ENCODE measurements at places on chromosomes 12 and 14.

DNA sequence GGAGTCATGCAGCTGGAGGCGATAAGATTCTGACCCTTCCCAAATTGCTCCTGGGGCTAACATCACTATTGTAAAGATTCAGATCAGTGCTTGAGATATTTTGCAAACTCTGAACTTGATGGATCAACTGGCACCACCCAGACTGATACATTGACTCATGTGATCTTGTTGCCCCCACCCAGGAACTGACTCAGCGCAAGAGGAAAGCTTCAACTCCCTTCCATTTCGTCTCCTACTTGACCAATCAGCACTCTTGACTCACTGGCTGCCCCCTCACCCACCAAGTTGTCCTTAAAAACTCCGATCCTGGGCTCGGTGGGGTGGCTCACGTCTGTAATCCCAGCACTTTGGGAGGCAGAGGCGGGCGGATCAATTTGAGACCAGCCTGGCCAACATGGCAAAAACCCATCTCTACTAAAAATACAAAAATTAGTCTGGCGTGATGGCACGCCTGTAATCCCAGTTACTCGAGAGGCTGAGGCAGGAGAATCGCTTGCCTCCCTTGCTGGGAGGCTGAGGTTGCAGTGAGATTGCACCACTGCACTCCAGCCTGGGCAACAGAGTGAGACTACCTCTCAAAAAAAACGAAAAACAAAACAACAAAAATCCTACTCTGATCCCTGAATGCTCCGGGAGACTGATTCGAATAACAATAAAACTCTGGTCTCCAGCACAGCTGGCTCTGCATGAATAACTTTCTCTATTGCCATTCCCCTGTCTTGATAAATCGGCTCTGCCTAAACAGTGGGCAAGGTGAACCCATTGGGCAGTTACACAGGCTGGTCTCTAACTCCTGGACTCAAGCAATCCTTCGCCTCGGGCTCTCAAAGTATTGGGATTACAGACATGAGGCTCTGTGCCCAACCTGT is 9.8 kb upstream of the ARF6 start:
- no peak for DNase-seq

GRCh38 chr12:5047094-5047493 is 3.4 kb downstream of the KCNA5 start:
- no peak for DNase-seq

DNA sequence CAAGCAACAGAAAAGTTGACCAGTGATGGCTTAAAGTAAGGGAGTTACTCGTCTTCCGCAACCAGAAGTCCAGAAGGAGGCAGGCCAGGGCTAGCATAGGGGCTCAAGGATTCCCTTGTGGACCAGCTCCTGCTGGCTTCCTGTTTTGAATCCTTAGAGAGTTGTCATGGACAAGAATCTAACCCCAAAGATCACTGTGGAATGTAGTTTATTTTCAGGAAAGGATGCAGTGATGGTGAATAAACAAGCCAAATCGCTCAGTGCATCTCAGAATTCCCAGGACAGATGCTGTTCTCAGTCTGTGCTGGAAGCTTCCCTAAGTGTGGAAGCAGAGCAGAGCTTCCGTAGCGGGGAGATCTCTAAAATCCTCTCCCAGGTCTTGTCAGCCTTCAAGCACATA is 311.3 kb downstream of the C12orf75 start:
- DNase-seq, result no peak

DNA sequence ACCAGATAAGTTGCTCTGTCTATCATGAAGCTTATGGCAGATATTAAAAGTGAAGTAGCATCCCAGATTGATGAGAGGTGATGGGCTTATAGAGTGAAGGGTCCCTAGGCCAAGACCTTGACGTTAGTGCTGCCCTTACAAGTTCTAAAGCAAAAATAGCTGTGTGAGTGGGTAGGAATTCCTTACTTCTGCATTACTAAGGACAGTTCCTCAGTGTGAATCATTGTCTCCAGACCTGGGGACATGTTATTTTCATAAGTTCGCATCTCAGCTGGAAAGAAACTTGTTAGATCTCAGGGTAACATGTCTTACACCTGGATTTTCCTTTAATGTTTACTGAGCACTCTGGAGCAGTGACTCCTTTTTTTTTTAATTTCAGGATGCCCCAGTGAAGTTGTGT is 28.7 kb downstream of the MAPKAPK5 start:
- DNase-seq, result no peak

DNA sequence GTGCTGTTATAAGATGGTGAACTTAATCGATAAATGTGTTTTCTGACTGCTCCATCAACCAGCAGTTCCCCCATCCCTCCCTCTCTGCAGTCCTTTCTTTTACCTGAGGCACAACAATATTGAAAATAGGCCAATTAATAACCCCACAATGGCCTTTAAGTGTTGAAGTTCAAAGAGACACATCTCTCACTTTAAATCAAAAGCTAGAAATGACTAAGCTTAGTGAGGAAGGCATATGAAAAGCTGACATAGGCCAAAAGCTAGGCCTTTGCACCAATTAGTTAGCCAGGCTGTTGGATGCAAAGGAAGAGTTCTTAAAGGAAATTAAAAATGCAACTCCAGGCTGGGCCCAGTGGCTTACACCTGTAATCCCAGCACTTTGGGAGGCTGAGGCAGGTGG is 43.7 kb downstream of the SAV1 start:
- no peak for DNase-seq

GRCh38 chr12:116964054-116965050 is 53.6 kb downstream of the FBXW8 start:
- DNase-seq, result no peak

DNA sequence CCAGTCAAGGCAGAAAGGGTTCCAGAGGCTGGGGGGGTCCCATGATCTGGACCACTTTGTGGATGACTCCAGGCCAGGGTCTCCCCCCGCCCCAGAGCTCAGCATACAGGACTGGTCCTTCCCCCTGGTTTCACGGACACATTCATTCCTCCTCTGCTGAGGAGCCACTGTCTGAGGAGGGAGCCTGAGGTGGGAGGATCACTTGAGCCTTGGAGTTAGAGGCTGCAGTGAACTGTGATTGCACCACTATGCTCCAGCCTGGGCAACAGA is 6.8 kb downstream of the TESC start:
- DNase-seq, result no peak

GRCh38 chr12:127677537-127678131 is 589.3 kb upstream of the TMEM132C start:
- peak; percentile 8 for DNase-seq

- no peak for DNase-seq
Observed at GRCh38 chr12:99767809-99768208, 120.3 kb downstream of the GARIN6 start.

DNA sequence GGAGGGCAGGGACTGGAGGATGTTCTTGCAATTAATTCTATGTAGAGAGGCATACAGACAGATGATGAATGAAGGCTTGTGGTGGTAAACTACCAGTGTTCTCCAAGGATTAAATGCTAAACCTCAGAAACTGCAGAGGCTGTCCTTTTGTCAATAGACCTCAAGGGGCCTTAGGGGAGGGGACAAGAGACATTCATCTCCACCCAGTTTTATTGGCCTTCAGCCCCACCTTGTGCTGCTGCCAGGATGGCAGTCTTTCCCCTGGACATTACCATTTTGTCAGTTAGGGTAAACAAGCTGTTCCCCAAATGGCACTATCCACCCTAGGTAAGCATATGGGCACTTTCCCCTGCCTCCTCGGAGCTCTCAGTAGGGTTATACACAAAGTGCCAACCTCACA is 4.9 kb upstream of the SMAGP start:
- DNase-seq, result no peak

- no peak for DNase-seq
Observed at GRCh38 chr12:26496170-26496569, 300.8 kb downstream of the SSPN start.

- DNase-seq, result no peak
Observed at GRCh38 chr12:61916831-61917230, 343.4 kb upstream of the USP15 start.

DNA sequence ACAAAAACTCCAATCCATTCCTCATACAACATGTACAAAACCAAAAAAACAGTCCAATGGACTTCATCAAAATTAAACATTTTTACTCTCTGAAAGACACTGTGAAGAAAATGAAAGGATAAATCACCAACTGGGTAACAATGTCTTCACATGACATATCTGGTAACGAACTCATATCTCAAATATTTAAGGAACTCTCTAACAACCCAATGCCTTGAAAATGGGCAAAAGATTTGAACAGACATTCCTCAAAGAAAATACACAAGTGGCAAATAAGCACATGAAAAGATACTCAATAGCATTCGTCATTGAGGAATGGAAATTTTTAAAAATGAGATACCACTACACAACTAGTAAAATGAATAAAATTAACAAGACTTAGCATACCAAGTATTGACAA is 198.7 kb upstream of the RASSF8 start:
- DNase-seq, result no peak

DNA sequence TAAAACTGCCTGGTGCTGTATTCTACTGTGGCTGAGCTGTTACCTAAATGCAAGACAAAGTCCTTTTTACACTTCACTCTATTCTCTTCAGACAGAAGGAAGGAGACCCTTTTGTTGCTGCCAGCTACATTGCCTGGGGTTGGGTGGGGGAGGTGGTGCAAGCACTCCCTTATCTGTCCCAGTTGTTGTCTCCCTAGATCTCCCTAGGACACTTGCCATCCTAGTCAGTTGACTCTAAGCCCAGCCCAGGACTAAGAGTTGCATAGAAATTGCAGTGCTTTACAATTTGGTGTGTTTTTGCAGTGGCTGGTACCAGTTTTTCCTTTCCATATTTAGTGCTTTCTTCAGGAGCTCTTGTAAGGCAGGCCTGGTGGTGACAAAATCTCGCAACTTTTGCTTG is 35.1 kb downstream of the SCYL2 start:
- no peak for DNase-seq

GRCh38 chr12:27901959-27902358 is 70.6 kb downstream of the PTHLH start:
- no peak for DNase-seq

GRCh38 chr12:102498471-102498870 is 18.1 kb upstream of the IGF1 start:
- no peak for DNase-seq

DNA sequence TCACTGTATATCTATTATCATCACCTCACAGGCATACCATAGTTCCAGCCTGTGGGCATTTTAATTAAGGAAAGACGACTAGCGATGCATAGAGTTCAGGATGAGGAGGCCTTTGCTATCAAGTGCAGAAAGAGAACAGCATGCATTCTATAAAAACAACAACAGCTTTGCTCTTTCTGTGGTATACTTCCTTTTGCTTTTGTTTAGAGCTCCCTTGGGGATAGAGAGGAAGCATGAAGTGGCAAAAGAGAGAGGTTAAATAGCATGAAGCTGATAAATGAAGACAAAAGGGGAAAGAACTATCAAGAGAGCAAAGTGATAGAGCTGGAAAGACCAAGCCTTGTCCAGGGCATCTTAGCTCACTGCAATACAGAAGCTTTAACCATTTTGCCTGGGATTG is 23.5 kb downstream of the IFNG-AS1 start:
- no peak for DNase-seq

DNA sequence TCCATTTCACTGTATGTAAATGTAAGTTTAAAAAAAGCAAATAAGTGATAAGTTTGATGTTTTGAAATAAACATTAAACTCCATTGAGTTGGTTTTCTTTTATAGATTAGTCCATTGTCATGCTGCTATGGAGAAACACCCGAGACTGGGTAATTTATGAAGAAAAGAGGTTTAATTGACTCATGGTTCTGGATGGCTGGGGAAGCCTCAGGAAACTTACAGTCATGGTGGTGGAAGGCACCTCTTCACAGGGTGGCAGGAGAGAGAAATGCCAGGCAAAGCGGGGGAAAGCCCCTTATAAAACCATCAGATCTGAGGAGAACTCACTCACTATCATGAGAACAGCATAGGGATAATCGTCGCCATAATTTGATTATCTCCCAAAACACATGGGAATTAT is 48.4 kb upstream of the OXA1L start:
- no peak for DNase-seq

GRCh38 chr14:58912287-58912686 is 274.5 kb downstream of the DACT1 start:
- DNase-seq, result no peak

DNA sequence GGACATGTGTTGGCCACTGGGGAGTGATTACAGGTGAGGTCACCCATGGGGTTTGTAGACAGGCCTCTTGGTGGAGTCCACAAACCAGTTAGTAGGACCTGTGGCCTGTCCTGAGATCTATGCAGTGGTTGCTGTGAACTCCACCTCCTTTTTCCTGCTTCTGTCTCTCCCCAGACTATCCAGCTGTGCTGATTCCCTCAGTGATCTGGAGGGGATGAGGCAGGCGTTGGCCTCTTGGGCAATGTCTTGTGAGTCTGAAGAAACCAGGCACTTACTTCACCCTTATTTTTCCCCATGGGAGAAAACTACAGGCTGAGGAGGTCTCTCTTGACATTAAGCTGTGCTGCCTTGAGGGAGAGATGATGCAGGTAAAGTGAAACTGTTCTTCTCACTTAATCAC is 257.2 kb upstream of the PRICKLE1 start:
- DNase-seq, result no peak

DNA sequence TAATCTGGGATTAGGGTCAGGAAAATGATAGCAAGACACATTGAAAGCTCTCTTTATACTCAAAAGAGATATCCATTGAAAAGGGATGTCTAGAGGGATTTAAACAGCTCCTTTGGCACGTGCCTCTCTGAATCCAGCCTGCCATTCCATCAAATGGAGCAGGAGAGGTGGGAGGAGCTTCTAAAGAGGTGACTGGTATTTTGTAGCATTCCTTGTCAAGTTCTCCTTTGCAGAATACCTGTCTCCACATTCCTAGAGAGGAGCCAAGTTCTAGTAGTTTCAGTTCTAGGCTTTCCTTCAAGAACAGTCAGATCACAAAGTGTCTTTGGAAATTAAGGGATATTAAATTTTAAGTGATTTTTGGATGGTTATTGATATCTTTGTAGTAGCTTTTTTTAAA is 25.4 kb upstream of the PLEKHD1 start:
- no peak for DNase-seq

- DNase-seq, result no peak
Observed at GRCh38 chr14:80269353-80269925, 58.1 kb upstream of the DIO2 start.

DNA sequence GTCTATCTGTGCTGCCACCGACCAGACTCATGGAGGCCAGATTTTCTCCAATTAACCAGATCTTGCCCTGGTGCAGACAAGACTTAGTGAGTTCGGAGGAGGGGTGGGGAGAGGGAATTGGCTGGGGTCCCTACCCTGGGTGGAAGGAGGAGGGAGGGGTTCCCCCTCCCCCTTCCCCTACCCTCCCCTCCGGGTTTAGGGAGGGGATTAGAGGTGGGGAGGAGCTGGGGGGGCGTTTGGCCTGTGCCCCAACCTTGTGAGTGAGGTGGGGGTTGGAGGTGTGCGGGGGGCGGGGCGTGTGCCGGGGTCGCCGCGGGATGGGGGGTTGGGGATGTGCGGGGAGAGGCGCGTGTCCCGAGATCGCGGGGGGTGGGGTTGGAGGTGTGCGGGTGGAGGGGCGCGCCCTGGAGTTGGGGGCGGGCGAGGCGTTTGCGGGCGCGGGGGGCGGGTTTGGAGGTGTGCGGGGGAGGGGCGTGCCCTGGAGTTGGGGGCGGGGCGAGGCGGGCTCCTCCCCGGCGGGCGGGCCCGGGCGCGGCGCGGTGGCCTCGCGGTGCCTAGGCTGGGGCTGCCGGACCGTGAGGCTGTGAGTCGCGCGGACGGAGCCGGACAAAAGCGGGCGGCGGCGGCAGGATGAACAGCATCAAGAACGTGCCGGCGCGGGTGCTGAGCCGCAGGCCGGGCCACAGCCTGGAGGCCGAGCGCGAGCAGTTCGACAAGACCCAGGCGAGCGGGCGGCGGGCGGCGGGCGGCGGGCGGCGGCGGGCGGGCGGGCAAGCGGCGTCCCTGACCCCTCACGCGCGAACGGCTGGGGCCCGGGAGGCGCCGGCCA is at the start of gene HIP1R:
Gene HIP1R (plus strand): TSS at position 537 of the 829 bp plus-strand sequence. CDS start 94 bp downstream, at position 631.
- DNase-seq, result peak; percentile 60

GRCh38 chr14:64646103-64646502 is 58.1 kb upstream of the PLEKHG3 start:
- no peak for DNase-seq
